HS-27A (cell line): ENCODE measurements at places on chromosomes 4 and X.

- no peak for DNase-seq
Measured at GRCh38 chr4:82482387-82482786, 52.0 kb downstream of the ENOPH1 start.

- DNase-seq: no peak
Measured at GRCh38 chrX:150833454-150834056, 64.9 kb downstream of the CD99L2 start.

DNA sequence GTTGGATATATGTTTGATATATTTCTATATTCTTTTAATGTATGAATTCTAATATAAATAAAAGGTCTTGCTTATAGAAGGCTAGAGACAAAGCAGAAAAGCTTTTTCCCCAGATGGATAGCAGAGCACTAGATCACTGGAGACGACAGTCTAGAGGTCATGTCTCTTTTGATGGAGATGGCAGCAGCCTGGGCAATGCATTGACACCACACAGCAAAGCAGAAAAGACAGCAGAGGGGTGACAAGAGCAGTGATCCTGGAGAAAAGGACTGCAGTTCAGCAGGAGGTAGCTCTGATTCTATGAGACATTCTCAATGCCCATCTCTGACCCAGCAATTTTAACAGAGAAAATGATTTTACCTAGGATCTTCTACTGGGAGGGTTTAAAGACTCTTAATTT lies 210.6 kb downstream of the DTHD1 start:
- DNase-seq: no peak

DNA sequence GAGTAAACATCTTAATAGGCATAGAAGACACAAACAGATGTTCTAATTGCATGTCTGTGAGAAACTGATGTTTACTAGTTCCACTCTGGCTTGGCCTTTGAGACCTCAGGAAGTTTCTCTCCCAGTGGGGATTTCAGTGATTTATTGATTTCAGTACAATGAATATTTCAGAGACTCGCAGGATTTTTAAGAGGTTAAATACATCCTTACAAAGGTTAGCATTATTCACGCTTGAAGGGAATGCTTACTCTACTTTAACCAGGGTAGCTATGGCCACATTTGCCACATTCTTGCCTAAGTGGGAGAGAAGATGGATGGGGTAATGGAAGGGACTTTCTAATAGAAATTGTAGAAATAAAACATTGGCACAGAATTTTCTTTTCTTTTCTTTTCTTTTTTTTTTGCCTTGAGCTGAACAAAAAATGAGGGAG lies 480.1 kb downstream of the SPRY1 start:
- no peak for DNase-seq

DNA sequence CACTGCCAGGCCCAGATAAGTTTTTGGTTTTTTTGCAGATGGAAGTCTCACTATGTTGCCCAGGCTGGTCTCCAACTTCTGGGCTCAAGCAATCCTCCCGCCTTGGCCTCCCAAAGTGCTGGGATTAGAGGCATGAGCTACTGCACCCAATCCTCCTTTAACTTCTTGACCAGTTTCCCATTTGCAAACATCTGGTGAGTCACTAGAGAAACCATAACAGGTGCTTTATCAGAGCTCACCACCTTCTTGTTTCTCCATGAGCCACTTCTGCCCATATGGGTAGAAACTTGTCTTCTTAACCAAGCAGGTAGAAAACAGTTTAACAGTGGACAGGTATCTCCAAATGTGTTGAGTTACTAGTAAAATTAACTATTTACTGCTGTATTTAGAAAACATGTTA lies 128.4 kb upstream of the AP1S2 start:
- no peak for DNase-seq

GRCh38 chr4:184028561-184029374 lies 123.7 kb downstream of the STOX2 start:
- DNase-seq: no peak

- DNase-seq: no peak
Measured at GRCh38 chr4:16801356-16801755, 97.1 kb downstream of the LDB2 start.

DNA sequence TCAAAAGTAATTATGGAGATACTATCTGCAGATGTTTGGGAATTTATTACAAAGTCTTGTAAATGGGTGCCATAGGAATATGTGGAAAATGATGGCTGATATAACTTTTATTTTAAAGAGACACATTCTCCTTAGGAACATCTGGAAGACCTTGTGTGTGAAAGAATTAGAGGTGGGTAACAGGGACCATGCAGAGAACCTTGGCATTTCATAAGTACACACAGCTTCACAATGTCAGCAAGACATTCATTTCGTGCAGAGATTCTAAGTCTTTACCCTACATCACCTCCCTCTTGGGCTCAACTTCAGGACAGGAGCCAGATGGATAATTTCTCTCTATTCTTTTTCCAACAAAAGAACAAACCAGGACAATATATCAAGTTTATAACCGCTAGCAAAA lies 458.1 kb upstream of the INTU start:
- no peak for DNase-seq

DNA sequence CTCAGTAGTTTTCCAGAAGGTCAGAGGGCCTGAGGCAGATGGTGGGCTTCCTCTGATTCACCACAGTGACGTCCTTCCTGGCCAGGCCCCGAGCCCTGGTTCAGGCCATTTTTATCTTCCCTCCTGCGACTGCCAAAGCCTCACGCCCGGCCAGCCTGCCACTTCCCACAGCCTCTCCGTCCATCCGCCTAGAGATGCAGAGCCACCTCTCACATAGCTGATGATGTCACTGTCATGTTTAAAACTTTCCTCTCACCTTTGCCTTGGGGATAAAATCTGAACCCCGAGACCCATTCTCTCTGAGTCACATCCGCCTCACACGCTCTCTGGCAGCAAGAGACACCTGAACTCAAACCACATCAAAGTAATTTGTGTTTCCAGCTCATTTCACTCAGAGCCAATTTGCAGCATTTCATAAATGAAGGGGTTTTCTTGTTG lies 175.3 kb downstream of the QDPR start:
- no peak for DNase-seq

- DNase-seq: no peak
Measured at GRCh38 chrX:25005382-25006185, 10.2 kb downstream of the ARX start.
